ENCODE measurements at places on chromosomes 3 and 15. TPM values are rescaled to one million over a fixed set of nuclear protein-coding genes. Genes with fewer than 3 reads are reported as not detected.

DLL4 gene
- total RNA-seq, result not detected

DNA sequence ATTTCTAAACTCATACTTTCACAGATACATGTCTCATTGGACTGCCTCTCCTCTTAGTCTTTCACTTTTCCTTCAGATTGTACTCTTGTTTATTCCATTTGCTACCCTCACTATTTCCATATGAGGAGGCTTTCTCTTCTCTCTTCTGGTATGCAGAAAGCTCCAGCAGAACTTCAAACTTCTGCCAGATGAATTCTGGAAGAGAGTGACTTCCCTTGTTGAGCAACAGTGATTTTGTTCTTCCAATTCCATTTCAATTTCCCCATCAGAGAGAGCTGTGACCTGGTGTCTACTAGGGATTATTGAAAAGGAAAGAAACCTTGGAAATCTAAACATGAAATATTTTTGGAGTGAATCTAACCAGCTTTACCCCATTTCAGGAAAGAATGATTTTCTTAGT lies 523.2 kb upstream of the ZNF717 start:
- H3K4me3 ChIP-seq, result 0 out of 2 replicates have a peak overlapping the region, but pooled peaks have one; percentile 2
- H3K27me3 ChIP-seq, result peaks cover 12% of the 10 kb centered on the region
- 0 out of 2 replicates have a peak overlapping the region, but pooled peaks have one; percentile 0 for H3K27ac ChIP-seq
- peaks cover 14% of the 10 kb centered on the region for H3K4me1 ChIP-seq
- peak; percentile 61 for DNase-seq

STRIT1 gene
- total RNA-seq, result not detected

- H3K4me1 ChIP-seq, result peaks cover 8% of the 10 kb centered on the region
- no peak for DNase-seq
- no peaks in the 10 kb centered on the region for H3K27me3 ChIP-seq
- H3K4me3 ChIP-seq, result no peak overlapping the region
- H3K36me3 ChIP-seq, result no peaks in the 10 kb centered on the region
Measured at GRCh38 chr3:111604119-111604518, 9.0 kb upstream of the ZBED2 start.

GRCh38 chr3:12471241-12471640 lies 13.0 kb upstream of the TSEN2 start:
- no peaks in the 10 kb centered on the region for H3K27me3 ChIP-seq
- no peak overlapping the region for H3K27ac ChIP-seq
- H3K4me3 ChIP-seq, result no peak overlapping the region
- no peak for DNase-seq
- H3K4me1 ChIP-seq, result peaks cover 10% of the 10 kb centered on the region
- H3K36me3 ChIP-seq, result no peaks in the 10 kb centered on the region

DNA sequence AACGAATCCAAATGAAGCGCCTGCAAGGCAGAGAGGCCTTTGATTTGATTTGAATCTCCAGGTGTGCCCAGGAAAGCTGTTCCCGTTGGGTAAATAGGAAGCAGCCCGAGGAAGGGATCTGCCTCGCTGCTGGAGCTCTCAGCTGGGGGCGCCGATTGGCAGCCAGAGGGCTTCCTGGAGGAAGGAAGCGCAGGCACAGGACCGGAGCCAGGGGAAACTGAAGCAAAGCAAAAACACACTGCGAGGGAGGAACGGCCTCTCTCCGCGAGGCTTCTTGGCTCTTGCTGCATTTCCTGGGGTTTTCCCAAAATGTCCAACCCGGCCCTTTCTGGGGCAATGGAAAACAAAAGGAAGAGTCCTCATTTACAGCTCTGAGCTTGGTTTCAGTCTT lies 80.3 kb downstream of the TMEM266 start:
- DNase-seq, result no peak
- no peak overlapping the region for H3K27ac ChIP-seq
- H3K36me3 ChIP-seq, result no peaks in the 10 kb centered on the region
- H3K4me3 ChIP-seq, result no peak overlapping the region

GPR156 gene
- not detected for total RNA-seq

GRCh38 chr3:133805702-133806475 lies at the start of gene SRPRB:
Gene SRPRB (plus strand): TSS chr3:133805815. CDS start chr3:133805849, 34 bp downstream.
- peaks cover 32% of the 10 kb centered on the region for H3K36me3 ChIP-seq
- H3K27ac ChIP-seq, result peak within 1 kb of the TSS; percentile 68
- H3K4me3 ChIP-seq, result peak within 1 kb of the TSS; percentile 95
- no peaks in the 10 kb centered on the region for H3K27me3 ChIP-seq

DNA sequence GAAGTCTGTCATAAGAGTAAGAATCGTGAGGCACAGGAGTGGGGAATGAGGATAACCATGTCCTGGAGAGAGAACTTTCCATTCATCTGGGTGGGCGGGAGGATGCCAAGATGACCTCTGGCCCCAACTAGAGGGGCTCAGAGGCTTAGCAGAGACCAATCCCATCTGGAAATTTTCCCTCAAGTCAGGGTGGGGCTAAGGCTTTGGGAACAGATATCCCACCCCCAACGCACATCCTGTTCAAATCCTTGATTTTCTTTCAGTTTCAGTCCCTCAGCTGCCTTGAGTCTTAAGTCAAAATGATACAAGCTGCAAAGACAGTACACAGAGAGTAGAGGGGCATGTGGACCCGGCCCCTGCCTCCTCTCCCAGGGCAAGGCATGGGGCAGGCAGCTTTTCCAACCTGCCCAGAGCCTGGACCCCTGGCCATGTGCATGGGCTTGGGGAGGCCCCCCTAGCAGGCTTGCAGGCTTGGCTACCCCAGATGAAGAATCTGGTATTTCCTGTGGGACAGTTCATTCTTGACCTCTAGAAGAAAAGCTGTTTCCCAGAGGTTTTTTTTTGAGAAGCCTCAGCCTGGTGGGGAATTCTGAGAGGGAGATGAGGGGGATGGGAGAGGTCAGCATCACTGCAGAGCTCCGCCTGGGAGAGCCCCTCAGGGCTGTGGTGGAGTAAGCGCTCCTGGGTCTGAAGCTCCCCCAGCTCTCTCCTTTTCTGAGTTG lies 109.7 kb upstream of the HACD2 start:
- no peak for DNase-seq
- peaks cover 28% of the 10 kb centered on the region for H3K4me1 ChIP-seq
- no peak overlapping the region for H3K4me3 ChIP-seq
- H3K27ac ChIP-seq, result no peak overlapping the region

SLC51B gene
- not detected for total RNA-seq

- no peak overlapping the region for H3K4me3 ChIP-seq
- no peaks in the 10 kb centered on the region for H3K4me1 ChIP-seq
- H3K27ac ChIP-seq, result no peak overlapping the region
- H3K36me3 ChIP-seq, result peaks cover 28% of the 10 kb centered on the region
Measured at GRCh38 chr3:45704301-45704943, 15.2 kb downstream of the SACM1L start.

SLC6A1 gene
- not detected for total RNA-seq
